ENCODE measurements at places on chromosomes 1 and 21. TPM values are rescaled to one million over a fixed set of nuclear protein-coding genes. Genes with fewer than 3 reads are reported as not detected.
A peak's percentile ranks its signal among the peaks of the same experiment; 100 is the strongest.

GRCh38 chr21:24255591-24255990 lies 1351.7 kb downstream of the MRPL39 start:
- no peaks in the 10 kb centered on the region for H3K4me1 ChIP-seq
- H3K27ac ChIP-seq, result no peak overlapping the region
- no peaks in the 10 kb centered on the region for H3K36me3 ChIP-seq
- H3K27me3 ChIP-seq, result peaks cover 2% of the 10 kb centered on the region

The SGIP1 gene
- total RNA-seq, result 75.2 TPM

The CELA3B gene
- not detected for total RNA-seq

- DNase-seq, result peak; percentile 79
- H3K27me3 ChIP-seq, result no peaks in the 10 kb centered on the region
- peaks cover 5% of the 10 kb centered on the region for H3K4me1 ChIP-seq
- no peaks in the 10 kb centered on the region for H3K36me3 ChIP-seq
- H3K4me3 ChIP-seq, result peak overlapping the region; percentile 89
Measured at GRCh38 chr1:161021165-161021969, 415 bp upstream of the F11R start.

The PBX1 gene
- 98.7 TPM for total RNA-seq

The CFHR3 gene
- total RNA-seq, result not detected

The ANXA9 gene
- total RNA-seq, result not detected

- H3K4me3 ChIP-seq, result no peak overlapping the region
- no peak for DNase-seq
- H3K4me1 ChIP-seq, result no peaks in the 10 kb centered on the region
- peaks cover 10% of the 10 kb centered on the region for H3K36me3 ChIP-seq
- no peak overlapping the region for H3K27ac ChIP-seq
- no peaks in the 10 kb centered on the region for H3K27me3 ChIP-seq
Measured at GRCh38 chr1:61539720-61540462, 185.1 kb downstream of the TM2D1 start.
